Cerebellar nuclear complex (tissue), 1 donor: ENCODE measurements at places on chromosomes 5 and 9.

- no peak for DNase-seq
Observed at GRCh38 chr5:81556809-81557208, 162.9 kb upstream of the ACOT12 start.

DNA sequence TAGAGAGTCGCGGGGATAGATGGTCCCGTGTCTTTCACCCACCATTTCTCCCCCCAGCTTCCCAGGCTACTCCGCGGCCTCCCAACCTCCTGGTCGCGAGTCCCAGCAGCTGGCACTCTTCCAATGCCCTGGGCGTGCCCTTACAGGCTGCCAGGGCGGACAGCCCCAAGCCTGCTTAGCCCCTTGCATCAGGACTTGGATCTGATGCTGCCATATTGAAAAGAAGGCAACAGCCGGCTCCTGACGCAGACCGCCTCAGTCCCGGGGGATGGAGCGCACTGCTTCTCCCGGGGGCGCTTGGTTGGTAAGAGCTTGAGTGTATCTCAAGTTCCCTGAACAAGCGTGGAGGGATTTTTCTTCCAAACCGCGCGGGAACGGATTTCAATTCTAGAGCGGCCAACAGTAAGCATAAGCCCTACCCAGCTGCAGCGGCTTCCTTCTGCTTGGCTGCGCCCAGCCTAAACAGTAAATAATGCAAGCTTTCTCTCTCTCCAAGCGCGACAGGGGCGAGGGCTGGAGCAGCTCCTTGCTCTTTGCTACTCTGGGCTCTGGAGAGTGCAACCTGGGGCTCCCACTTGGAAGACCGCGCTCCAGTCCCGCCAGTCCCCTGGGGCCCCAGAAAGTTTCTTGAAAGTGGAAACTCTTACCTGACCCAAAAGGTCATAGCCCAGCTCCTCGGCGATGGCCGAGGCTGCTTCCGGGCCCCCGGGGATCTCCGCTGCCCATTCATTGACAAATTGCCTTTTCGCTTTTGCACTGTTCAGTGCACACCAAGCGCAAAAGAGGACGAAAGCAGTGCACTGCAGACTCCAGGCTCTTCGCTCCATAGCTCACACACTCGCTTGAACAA is 607 bp downstream of the PCSK1 start:
- no peak for DNase-seq

- DNase-seq: no peak
Observed at GRCh38 chr5:143680672-143681259, 131.2 kb upstream of the HMHB1 start.

DNA sequence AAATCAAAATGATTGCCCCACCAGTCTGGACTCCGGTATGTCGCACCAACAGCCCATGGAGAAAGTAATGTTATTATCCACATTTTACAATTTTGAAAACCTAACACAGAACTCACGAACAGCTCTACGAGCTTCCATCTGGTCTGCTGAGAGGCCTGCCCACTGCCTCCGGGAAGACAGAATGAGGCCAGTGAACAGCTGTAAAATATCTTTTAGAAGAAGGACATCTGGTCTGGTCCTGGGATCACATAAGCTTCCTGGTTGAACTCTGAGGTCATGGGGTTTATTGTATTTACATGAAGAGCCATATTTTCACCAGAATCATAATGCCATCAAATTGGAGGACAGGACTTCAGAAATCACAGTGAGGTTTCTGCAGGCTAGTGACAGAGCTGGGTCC is 89.0 kb downstream of the FRMD3 start:
- no peak for DNase-seq
